Articular chondrocyte of knee joint (primary cell): ENCODE measurements at places on chromosomes 5 and 9. TPM values are rescaled to one million over a fixed set of nuclear protein-coding genes. Genes with fewer than 3 reads are reported as not detected.

F2RL2 gene
- under 0.01 TPM in 1 of 2 replicates, not detected in the other for total RNA-seq

C8G gene
- total RNA-seq: 0.39 and 0.54 TPM in 2 replicates

INSL6 gene
- total RNA-seq: not detected in 2 replicates

TRIM7 gene
- total RNA-seq: 0.97 and 3.3 TPM in 2 replicates

TAF1L gene
- total RNA-seq: under 0.01 TPM in 2 replicates

HNRNPH1 gene
- 398 and 450 TPM in 2 replicates for total RNA-seq

PRDM9 gene
- total RNA-seq: not detected in 2 replicates

TRPM3 gene
- total RNA-seq: 0.11 and 0.13 TPM in 2 replicates

CYLC2 gene
- not detected in 2 replicates for total RNA-seq

ANKRD55 gene
- 0.13 TPM in 1 of 2 replicates, not detected in the other for total RNA-seq

RCL1 gene
- total RNA-seq: 17.0 and 23.0 TPM in 2 replicates

IFNA4 gene
- total RNA-seq: not detected in 2 replicates

RNF14 gene
- 89.4 and 109 TPM in 2 replicates for total RNA-seq

ADRA1B gene
- 0.13 and 0.76 TPM in 2 replicates for total RNA-seq

EGFLAM gene
- total RNA-seq: 16.7 and 24.9 TPM in 2 replicates

TMOD1 gene
- total RNA-seq: 0.65 and 1.0 TPM in 2 replicates

LHFPL2 gene
- 275 and 292 TPM in 2 replicates for total RNA-seq

BTNL8 gene
- total RNA-seq: not detected in 2 replicates

DMRT3 gene
- total RNA-seq: not detected in 2 replicates

MARCOL gene
- not detected in 2 replicates for total RNA-seq

ETF1 gene
- 120 and 137 TPM in 2 replicates for total RNA-seq

TAF11L10 gene
- not detected in 2 replicates for total RNA-seq

SEMA6A gene
- total RNA-seq: 0.32 and 0.39 TPM in 2 replicates

WDR38 gene
- total RNA-seq: not detected in 2 replicates

PRSS3 gene
- 0.32 and 0.39 TPM in 2 replicates for total RNA-seq

HTR1A gene
- total RNA-seq: not detected in 2 replicates

HAVCR2 gene
- 0.26 and 0.43 TPM in 2 replicates for total RNA-seq

AHRR gene
- total RNA-seq: 20.1 and 21.1 TPM in 2 replicates

DND1 gene
- total RNA-seq: 0.11 and 0.13 TPM in 2 replicates

PCDHGA5 gene
- total RNA-seq: 5.6 and 6.5 TPM in 2 replicates

ADAMTS13 gene
- total RNA-seq: 0.91 and 1.3 TPM in 2 replicates

PCDHB11 gene
- total RNA-seq: 1.4 and 1.7 TPM in 2 replicates

IFNA13 gene
- total RNA-seq: 0.11 TPM in 1 of 2 replicates, not detected in the other

PPP3R2 gene
- total RNA-seq: not detected in 2 replicates
